ENCODE measurements at places on chromosomes 13 and 19.
A peak's percentile ranks its signal among the peaks of the same experiment; 100 is the strongest.

- H3K27me3 ChIP-seq, result no peaks in the 10 kb centered on the region
- DNase-seq, result no peak
- no peaks in the 10 kb centered on the region for H3K36me3 ChIP-seq
Measured at GRCh38 chr19:47322058-47322457, 9.9 kb upstream of the C5AR2 start.

GRCh38 chr13:46963904-46964303 is 67.1 kb upstream of the HTR2A start:
- H3K4me3 ChIP-seq, result no peak overlapping the region
- H3K4me1 ChIP-seq, result no peaks in the 10 kb centered on the region
- no peaks in the 10 kb centered on the region for H3K27me3 ChIP-seq
- H3K36me3 ChIP-seq, result no peaks in the 10 kb centered on the region
- DNase-seq, result no peak
- no peak overlapping the region for H3K27ac ChIP-seq

- no peak for DNase-seq
- no peaks in the 10 kb centered on the region for H3K4me1 ChIP-seq
- H3K27me3 ChIP-seq, result no peaks in the 10 kb centered on the region
- no peaks in the 10 kb centered on the region for H3K36me3 ChIP-seq
- H3K4me3 ChIP-seq, result no peak overlapping the region
- no peak overlapping the region for H3K27ac ChIP-seq
Measured at GRCh38 chr13:101267656-101268055, 148.7 kb downstream of the NALCN start.

- no peak overlapping the region for H3K27ac ChIP-seq
- H3K4me1 ChIP-seq, result no peaks in the 10 kb centered on the region
- no peak for DNase-seq
- no peaks in the 10 kb centered on the region for H3K27me3 ChIP-seq
Measured at GRCh38 chr19:54230031-54230430, 7.2 kb upstream of the LILRB3 start.

- no peak overlapping the region for H3K4me3 ChIP-seq
- H3K27ac ChIP-seq, result no peak overlapping the region
- H3K27me3 ChIP-seq, result peaks cover 34% of the 10 kb centered on the region
- no peaks in the 10 kb centered on the region for H3K4me1 ChIP-seq
- no peak for DNase-seq
Measured at GRCh38 chr13:24746618-24747247, 17.2 kb upstream of the RNF17 start.

GRCh38 chr19:35629332-35629633 is 447 bp downstream of the RBM42 start:
- H3K4me1 ChIP-seq, result peaks cover 18% of the 10 kb centered on the region
- no peaks in the 10 kb centered on the region for H3K27me3 ChIP-seq
- peak overlapping the region; percentile 95 for H3K4me3 ChIP-seq
- peak overlapping the region; percentile 88 for H3K27ac ChIP-seq

Measured in adrenal gland (tissue), 19 donors.